ENCODE measurements at places on chromosomes 2 and 18.

DNA sequence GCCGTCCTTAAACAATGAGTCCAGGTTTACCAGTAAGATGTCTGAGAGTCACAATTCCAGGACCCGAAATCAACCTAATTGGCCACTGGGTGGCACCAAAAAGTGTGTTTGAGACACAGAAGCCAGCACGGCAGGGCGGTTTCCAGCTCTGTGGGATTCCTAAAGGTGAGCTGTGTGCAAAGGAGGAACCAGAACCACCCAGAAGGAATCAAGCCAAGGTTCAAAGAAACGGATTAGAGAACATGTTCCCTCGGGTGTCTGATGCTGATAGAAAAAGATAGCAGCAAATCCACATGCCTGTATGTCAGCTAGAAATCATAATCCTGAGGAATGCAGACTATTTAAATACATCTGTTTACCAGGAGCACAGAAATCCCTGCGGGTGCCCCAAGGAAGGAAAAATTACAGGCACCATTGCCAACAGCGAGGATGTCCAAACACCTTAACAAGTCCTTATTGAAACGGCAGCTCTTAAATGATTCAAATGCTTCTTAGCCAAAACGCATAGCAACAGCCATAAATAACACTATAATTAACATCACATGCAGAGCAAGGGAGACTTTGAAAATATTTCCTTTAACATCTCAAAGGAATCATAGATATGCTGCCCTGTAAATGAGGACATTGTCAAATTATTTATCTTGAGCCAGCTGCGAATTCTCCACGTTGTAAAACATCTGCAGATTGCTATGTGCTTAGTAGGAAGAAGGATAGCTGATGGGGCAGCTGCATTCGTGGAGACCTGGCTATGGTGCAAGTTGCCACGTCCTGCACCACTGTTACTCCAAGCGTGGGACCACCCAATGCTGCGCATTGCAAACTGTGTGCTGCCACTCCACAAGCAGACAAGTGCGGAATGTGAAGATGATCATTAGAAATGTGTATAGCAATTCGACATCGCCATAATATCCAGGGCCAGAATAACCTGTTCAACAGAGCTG, 318.7 kb upstream of the NCKAP5 start:
- peak; percentile 38 for DNase-seq

GRCh38 chr2:57908736-57909161, 137.9 kb upstream of the VRK2 start:
- DNase-seq = no peak

- DNase-seq = no peak
These were observed 130.3 kb upstream of the CXCR4 start for GRCh38 chr2:136248242-136248641.

DNA sequence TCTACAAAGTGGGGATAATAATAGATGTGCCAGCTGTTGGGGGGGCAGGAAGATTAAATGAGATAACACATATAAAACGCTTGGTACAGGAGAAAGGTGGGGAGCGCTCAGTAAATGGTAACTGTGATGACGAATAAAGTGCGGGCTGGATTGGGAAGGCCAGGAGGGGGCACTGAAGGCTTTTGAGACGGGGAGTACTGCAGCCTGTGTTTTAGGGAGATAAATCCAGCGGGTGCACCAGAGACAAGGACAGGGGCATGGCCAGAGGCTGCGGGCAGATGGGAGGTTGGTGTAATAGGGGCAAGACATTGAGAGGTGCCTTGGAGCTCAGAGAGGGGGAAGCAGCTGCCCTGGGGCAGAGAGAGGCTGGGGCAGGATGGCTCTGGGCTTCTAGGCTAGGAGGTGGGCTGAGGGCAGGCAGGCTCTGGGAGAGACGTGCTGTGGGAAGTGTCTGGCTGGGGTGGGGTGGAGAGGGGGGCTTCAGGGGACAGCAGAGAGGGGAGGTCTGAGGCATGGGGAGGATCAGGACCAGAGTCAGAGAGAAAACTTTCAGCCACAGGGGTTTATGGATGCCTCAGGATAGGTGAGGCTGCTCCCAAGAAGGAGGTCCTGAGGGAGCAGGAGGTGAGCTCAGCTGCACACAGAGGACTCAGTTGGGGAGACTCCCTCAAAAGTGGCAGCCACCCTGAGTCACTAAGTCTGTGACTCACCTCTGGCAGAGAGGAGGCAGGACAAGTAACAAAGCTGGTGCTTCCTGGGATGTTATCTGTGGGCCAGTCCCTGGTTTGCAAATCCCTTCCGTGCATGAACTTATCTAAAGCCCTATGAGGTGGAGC, 18.8 kb downstream of the TEX44 start:
- DNase-seq = no peak

DNA sequence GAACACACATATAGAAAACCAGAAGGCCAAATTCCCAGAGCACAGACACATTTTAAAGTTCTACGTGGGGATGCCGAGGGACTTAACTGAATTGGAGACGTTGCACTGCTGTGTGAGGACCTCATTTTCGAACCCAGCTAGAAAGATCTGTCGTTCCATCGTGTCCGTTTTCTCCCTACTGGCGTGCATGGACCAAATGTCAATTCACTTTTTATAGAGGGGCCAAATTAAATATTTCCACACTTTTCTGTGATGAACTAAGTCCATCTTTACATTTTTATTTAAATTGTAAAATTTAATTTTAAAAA, 692 bp upstream of the TSHZ1 start:
- DNase-seq = no peak

- no peak for DNase-seq
These were observed 173.6 kb downstream of the CAMKMT start for GRCh38 chr2:44535376-44535775.

DNA sequence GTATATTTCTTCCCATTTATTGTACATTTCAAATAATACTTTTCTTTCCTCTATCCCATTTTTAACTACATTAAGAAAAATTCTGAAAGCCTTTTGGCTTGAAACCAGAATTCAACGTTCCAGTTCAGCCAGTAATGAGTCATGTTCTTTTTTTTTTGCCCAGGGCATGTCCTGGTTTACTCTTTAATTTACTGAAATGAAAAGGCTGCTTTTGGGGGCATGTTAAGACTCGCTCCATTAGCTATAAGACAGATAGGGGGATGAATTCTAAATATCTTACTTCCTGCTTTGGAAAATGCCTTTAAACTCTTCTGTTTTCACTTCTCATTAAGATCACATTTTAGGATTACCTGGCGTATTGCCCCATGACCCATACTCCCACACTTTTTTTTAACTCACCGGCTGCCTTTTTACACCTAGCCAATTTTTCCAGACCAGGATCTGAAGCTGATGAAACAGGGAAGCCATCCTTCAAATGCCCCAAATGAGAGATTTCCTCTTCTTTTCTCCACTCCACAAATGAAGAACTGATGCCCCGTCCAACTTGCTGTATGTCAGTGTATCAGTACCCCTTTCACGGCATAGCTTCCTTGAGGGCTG, 585 bp downstream of the ABCA12 start:
- DNase-seq = no peak

- DNase-seq = no peak
These were observed 418.8 kb downstream of the NRXN1 start for GRCh38 chr2:50613161-50613560.

DNA sequence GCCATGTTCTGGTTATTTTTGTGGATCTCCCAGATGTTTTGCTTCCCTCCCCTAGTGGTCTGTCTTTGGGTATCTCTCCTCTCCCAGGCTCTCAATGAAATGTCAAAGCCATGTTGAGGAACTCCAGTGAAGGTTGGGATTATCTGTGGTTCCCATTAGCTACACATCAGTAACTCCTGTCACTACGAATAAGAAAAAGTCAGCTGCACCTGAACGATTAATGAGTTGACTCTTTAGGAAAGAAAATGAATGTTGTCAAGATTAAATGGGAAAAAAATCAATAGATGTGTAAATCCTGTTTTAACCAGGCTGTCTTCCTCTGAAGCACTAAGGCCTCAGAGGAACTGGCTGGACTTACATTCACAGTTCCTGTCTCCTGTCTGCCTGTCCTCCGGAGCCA, 94.0 kb upstream of the DAPL1 start:
- DNase-seq = no peak

DNA sequence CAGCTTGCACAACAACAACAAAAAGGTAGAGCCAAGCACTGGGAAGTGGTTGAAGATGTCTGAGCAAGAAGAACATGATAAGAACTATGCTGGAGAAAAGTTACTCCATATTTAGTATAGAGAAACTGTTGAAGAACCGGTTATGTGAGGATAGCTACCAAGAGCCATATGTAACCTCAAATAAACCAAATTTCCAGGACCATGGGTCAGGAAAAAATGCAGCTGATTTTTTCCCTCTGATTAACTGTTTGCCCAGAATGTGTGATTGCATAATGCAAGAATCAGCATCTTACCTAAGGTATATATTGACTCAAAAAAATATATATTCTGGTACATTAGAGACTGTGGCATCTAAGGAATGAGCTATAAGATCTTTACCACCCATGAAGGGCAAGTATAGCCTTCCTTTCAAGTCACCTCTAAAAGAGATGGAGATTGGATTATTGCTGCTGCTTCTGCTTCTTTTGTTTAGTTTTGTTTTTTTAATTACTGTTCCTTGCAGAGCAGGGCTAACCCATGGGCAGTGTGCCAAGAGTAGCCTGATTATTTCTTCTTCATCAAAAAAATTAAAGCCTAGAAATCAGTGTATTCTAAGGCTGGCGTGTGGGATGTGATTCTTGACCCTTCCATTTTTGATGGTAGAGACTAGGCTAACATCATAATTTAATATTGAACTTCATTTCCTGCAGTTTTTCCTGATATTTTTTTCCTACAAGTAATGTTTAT, 76.9 kb upstream of the MAP3K20 start:
- no peak for DNase-seq

- DNase-seq = no peak
These were observed 38.0 kb downstream of the EHBP1 start for GRCh38 chr2:62743506-62743905.

GRCh38 chr18:11134940-11135339, 14.4 kb downstream of the PIEZO2 start:
- DNase-seq = no peak

GRCh38 chr2:238415893-238416292, 10.8 kb upstream of the ASB1 start:
- no peak for DNase-seq

DNA sequence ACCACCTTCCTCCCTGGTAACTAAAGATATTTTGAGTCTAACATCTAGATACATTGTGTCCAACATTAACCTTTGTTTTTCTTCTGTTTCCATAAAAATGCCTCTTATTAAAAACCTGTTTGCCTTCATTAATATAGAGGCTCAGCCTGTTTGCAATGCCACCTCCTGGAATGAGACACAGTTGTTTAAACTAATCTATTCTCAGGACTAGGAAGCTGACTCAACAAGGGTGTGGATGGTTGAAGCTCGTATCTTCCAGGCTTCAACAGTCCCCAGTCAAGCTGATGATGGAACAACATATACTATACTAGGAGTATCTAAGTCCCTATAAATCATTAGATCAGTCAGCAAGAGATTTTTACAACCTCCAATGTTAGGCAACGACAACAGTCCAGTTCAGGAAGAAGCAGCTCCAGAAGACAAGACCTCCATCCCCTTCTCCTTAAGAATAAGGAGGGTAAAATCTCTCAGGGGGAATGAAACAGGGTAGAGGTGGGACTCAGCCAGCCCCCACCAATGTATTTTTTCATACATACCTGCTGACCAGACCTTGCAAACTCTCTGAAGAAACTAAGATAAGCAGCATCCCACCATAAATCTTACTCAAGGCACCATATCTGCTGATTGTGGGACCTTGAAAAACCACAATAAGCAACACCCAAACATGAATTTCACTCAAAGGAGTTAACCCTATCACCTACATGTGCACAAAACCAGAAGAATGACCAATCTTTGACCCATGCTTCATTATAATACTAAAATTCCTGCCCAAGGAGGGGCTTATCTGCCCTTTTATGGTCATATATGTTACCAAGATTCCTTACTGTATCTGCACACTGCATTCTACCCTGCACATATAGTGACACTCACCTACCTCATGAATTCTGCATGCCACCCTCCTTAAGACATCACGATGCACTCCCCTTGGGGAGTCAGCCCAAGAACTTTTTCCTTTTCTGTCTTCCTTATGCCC, 21.4 kb downstream of the ZNF24 start:
- DNase-seq = no peak

DNA sequence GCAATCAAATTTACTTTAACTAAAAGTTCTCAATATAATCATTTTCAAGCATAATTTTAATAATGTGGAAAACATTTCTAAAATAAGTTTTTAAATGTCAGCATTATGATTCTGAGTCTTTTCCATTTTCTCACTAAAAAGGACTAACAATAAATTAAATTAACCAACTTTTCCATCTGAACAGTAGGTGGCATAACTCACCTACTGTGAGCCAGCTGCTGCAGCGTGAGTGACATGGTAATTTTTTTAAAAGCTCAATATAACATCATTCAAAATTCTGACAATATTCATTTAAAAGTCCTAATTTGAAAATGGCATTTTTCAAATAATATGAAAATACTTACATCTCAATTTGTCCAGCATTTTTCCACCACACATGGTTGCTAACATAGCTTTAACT, 66.5 kb downstream of the DTNB start:
- no peak for DNase-seq

- no peak for DNase-seq
These were observed at the start of gene GALNT14 for GRCh38 chr2:31138037-31138962. Gene GALNT14 (minus strand): TSS chr2:31138440. CDS start chr2:31138086, 354 bp downstream.
